Activated naive CD4-positive, alpha-beta T cell treated with anti-CD3 and anti-CD28 coated beads, Interleukin-2, amount 50 U/mL, for 16 hours (primary cell): ENCODE measurements at places on chromosomes 3 and 15.

- no peak for DNase-seq
Measured at GRCh38 chr3:132593947-132594323, 3.1 kb upstream of the ACKR4 start.

DNA sequence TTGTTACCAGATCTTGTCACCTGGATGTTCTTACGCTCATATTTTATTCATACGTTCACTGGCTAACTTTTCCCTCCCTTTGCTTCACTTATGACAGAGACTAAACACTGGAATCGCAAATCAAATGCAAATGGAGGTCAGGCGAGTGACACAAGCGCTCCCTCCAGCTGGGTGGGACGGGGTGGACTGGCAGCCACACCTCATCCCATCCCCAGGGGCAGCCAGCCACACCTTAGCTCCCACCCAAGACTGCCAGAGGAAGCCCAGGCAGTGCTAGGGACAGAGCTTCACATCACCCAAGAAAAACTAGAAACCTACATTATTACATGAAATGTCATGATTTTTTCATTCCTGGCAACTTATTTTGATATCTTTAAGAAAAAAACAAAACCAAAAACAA lies 366.2 kb downstream of the ERC2 start:
- DNase-seq: no peak

DNA sequence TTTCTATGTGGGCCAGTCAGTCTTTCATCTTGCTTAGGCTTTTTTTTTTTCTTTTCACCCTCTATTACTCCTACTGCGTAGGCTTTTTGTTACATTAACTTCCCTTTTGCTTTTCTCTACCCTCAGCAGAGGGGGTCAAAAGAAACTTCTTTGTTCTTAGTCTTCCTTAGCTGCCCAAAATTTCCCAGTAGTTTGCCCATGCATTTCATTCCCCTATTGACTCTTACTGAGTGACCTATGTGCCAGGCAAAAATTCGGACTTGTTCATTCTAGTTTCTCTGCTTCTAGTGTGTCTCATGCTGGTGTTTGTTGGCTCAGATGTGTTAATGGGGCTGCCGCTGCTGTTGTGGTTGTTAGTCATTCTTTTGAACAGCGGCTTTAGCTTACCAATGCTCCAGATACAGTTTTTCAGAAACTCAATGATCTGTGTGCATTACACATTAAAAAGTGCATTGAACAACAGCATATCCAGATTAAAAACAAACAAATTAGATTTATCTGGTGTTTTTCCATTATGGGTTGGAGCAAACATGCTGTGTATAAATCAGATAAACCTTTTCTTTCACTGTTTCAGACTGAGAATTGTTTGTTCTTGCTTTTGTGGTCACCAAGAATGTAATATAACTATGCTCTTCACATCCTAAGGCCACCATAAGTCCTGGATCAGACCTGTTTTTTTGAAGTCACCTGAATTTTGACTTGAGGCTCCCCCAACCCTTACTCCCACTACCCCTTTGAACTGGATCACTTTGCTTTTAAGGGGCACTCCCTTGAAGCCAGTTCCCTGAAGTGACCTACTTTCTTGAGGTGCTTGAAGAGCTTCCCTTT lies 43.1 kb downstream of the PDE8A start:
- DNase-seq: no peak

DNA sequence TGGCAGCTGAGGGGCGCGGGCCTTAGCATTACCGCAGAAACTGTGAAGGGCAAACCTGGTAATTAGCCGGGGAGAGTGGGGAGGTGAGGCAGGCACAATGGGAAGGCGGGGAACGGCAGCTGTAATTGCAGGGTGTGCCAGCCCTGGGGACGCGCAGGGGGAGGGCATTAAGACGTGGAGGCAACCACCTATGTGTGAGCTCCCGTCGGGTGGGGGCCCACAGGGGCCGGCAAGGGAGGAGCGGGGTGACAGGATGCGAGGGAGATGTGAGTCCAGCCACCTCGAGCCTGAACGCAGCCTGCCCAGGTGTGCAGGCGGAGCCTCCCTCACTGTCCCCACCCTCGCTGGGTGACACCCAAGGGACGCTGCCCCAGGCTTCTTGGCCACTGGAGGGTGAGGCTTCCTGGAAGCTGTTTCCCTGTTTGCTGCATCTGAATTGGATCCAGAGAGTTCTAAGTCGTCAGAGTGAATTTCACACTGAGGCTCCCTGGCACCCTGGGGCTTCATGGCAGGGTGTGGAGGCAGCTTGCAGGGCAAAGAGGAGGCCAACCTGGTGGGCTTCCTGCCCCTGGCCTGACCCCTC lies 130.6 kb upstream of the MEF2A start:
- peak; percentile 10 for DNase-seq

DNA sequence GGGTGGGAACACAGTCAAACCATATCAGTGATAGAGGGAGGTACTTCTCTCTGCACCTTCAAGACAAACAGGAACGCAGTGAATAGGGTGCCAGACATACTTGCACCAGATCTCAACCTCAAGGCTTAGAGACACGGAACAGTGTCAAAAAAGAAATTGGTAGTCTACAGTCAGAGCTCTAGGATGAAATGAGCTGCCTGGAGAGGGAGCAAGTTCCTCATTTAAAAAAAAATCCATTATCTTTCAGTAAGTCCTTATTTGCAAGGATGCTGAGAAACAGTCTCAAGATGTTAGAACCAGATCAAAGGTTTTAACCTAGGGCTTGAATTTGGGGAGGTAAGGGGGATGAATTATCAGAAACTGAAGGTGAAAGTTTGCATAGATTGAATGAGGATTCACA lies 20.2 kb upstream of the LMCD1 start:
- DNase-seq: no peak

DNA sequence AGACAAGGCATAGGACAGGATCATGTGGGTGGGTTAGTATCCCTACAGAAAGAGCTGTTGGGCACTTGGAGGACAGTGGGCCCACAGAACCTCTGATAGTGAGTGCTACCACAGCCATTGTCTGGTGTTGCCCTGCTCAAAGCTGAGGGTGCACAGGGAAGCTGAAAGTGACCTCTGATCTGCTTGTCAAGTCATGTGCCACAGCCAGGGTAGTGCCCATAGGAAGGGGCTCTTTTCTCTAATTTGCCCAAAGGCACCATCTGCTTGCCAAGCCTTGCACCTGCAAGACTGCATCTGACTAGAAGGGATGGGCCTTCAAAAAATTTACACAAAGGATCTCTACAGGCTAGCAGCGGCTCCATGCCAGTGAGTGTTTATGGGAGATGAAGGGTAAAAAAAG lies 87.4 kb upstream of the GSK3B start:
- no peak for DNase-seq
